ENCODE measurements at places on chromosomes 7 and 10.

- no peak for DNase-seq
Measured at GRCh38 chr10:623477-624311, 65.8 kb downstream of the DIP2C start.

DNA sequence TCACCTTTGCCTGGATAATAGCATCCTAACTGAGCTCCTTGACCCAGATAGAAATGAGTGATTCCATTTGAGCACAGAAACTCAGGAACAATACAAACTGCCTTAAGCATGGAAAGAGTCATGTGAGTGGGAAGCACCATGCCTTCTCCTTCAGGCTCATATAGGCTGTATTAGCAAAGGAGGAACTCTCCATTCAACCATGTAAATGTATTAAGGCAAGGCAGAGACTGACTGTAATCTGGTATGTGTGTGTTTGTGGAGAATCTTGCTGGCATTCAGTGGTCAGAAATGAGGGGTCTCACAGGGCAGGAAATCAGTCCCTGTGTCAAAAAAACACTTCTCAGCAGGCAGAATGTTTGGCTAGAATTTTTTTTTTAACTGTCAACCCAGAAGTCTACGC is 40.2 kb downstream of the COA1 start:
- no peak for DNase-seq

DNA sequence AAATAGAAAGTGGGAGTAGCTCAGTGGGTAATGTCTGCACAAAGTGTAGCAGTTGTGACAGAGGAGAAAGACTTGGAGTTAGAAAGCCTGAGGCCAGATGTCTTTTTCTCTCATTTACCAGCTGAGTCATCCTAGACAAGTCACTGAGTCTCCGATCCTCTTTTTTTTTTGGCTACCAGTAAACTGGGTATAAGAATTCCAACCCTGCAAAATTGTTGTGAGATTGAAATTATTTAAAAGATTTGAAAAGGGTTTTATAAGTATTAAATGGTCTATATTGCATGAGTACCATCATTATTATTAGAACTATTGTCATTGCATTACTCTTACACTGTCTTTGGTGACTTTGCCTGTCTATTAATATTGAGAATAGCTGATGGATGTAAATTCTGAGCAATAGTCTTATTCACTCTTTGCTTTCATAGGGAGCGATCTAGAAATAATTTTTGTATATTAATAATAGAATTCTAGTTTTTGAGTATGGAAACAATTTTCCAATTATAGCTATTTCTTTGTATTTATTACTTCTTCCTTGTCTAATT is 74.0 kb downstream of the ARID5B start:
- DNase-seq: no peak

GRCh38 chr10:35353805-35354204 is 17.5 kb downstream of the CCNY start:
- DNase-seq: no peak

DNA sequence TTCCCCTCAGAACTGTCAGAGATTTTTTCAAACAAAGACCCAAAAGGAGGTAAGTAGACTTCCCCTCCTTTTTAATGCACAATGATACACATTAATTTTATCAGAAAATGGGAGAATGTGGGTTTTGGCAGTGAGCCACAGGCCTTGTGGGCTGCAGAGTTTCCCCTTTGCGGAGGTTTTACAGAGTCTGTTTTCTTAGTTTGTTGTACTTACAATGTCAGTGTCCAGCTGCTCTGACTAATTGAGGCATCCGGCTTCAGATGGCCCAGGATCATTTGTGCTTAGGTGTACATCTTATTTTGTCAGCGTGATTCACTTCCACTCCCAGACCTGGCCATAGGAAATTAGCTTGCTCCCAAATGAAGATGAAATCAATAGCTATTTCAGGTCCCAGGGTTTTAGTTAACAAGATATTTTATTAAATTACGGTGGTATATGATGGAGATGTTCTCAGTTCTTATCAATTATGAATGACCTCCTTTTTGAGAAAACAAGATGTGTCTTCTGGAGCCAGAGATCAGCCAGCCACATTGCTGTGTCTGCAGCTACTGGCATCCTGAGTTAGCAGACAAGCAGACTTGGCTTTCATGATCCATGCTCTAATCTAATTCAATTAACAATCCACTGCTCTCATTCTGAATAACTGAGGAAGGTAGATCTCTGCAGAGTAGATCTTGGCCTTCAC is 1086.6 kb upstream of the SORCS1 start:
- DNase-seq: no peak

DNA sequence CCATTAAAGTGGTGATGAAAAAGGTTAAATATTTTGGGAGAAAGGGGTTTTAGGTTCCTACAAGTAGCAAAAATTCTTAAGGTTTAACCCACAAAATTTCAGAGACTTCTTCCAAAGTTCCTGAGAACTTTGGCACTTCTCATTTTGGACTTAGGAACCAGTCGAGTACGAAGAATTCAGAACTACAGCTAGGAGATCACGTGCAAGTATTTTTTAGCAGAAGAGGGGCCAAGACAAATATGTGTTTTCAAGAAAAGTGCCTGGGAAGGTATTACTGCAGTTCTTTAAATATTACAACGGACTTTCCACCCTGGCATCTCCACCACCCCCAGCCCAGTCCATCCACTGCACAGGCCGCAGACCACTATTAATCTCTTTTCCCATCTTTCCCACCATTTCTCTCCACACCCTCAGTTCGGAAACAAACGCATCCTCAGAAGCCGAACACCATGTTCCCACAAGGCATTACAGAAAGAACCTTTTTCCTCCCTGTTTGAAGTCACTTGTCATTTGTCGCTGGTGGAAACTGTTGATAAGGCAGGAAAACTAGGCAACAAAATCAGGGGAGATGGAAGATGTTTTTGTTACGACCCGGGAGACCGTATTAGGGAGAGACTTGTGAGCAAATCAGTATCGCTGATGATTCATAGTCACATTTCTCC is 7.1 kb downstream of the INHBA start:
- no peak for DNase-seq

DNA sequence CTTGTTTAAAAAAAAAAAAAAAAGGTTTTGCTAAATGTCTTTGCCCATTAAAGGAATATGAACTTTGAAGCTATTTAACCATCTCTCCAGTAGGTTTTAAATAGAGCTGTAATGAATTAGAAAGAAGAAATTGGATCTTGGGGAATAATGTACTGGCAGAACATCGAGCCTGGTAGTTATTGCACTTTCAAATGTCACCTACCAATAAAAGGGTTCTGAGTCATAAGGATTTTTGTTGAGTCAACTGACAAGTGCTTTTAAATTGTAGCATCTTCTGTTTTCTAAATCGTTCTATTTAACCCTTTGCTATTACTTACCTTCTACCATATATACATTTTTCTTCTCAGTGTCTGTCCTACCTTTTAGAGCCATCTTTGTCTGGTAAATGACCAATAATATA is 10.7 kb downstream of the CUTC start:
- no peak for DNase-seq

DNA sequence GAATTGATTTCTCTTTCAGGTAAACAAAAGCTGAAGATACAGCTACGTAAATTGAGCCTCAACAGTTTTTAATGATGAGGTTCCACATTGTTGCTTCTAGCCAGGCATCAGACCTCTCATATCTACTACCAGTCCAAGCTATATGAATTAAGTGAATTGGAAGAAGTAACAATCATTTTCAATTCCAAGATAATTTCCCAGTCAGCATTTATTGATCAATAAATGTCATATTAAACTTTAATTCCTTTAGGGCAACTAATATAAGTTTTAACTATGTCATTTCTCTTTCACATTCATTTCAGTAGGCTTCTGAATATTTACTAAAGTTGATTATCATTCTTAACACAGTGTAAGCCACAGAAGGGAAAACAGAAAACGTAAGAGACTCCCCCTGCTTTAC is 1413.7 kb upstream of the CELF2 start:
- no peak for DNase-seq

GRCh38 chr7:142711196-142711595 is 38.1 kb upstream of the PRSS1 start:
- no peak for DNase-seq

- DNase-seq: no peak
Measured at GRCh38 chr10:3949711-3950110, 164.7 kb upstream of the KLF6 start.

Data from NCI-H526 (cell line).